Inflammatory macrophage (primary cell): ENCODE measurements at places on chromosomes 16 and 17.

GRCh38 chr17:64107500-64108236 lies 22.3 kb downstream of the ERN1 start:
- DNase-seq = no peak

DNA sequence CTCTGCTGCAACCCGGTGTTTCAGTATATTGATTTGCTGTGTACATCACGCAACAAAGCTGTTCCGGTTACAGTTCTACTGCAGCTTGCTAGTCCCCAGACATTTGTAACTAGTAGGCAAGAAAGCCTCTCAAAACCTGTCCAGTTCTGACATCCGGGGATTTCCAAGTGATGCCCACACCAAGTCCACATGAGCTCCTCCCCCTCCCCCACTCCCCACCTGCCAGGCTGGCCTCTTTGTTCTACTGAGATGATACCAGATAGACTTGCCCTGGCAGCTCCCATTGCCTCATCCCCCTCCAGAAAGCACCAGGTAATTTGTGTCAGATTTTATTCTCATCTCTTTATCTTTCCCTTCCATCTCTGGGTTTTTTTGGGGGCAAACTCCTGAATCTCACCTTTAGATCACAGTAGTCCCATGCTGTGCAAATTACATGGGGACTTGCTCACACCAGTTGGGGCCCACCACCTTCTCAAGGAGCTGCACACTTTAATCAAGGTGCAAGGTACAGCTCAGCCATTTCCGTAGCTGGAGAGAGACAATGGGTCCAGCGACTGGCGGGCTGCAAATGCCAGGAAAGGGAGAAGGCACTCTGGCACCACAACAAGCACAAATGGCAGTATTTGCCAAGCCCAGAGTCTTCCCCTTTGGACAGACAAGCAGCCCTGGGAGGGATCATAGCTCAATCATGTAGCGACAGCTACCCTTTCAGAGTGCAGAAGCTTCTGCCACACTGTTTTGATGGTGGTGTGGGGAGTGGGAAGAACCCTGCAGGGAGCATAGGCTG lies 183.1 kb downstream of the CYLD start:
- DNase-seq = no peak

DNA sequence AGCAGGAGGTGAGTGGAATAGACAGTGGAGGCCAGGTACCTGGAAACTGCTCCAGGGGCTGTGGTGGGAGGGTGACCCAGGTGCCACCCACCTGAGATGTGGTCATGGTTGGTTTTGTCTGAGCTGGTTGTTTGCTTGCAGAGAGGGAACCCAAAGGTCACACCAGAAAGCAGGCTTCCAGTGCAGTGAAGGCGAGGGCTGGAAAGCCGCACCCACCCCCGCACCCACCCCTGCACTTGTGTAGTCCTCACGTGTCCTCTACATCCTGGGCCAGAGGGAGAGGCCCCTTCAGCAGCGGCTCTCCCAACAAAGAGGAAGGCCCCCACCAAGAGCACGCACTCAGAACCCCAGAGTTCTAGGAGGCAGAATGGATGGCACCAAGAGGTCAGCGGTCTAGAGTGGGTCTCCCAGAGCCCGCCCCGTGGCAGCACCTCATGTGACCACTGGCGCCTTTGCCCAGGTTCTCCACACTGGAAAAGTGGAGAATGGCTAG lies 92.6 kb upstream of the CBX4 start:
- DNase-seq = no peak

DNA sequence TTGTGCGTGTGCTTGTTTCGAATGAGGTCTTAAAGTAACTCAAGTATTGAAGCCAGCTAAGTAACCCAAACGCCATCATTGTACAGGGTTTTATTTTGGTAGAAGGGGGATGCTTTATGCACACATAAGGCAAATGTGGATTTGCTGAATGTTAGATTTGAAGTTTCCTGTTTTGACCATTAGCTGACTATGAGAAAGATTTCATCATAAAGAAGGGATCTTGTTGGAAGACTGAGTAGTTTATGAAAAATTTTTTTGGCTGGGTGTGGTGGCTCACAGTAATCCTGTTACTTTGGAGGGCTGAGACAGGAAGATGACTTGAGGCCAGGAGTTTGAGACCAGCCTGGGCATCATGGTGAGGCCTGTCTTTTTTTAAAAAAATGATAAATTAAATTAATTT lies 10.0 kb upstream of the ZFP3 start:
- DNase-seq = no peak

GRCh38 chr17:2867441-2868424 lies 71.5 kb downstream of the RAP1GAP2 start:
- DNase-seq = peak; percentile 29

- DNase-seq = no peak
Measured at GRCh38 chr17:65867014-65867413, 305.6 kb upstream of the AXIN2 start.

DNA sequence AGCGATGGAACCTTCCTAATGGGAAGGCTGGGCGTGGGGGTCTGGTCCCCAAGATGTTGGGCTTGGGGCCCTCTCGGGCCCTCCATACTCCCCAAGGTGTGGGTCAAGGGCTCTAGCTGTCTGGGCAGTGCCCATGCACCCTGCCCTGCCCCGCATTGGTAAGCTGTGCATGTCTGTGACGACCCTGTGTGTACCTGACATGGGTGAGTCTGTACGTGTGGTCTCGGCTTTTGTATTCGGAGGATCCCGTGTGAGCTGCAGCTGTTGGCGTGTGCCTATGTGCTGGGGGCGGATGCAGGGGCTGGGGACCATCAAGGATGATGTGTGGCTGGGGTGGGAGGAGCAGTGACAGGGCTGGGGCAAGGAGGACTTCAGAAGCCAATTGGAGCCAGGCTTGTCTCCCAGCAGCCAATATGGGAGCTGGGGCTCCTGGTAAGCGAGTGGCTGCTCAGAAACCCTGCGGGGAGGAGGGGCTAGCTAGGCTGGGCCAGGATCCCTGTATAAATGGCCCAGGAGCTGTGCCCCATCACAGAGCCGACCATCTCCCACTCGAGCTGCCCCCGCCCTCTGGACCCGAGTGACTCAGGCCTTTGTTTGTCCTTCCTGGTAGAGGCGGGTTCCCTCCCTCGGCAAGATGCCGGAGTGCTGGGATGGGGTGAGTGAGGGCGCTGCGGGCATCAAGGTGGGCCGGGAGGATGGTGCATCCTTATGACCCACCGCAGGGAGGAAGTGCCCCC lies at the start of gene NDRG4:
Gene NDRG4 (plus strand): TSS at position 529 of the 737 bp plus-strand sequence. CDS start 106 bp downstream, at position 635.
- no peak for DNase-seq

- no peak for DNase-seq
Measured at GRCh38 chr17:32772453-32773025, 104.4 kb downstream of the MYO1D start.

DNA sequence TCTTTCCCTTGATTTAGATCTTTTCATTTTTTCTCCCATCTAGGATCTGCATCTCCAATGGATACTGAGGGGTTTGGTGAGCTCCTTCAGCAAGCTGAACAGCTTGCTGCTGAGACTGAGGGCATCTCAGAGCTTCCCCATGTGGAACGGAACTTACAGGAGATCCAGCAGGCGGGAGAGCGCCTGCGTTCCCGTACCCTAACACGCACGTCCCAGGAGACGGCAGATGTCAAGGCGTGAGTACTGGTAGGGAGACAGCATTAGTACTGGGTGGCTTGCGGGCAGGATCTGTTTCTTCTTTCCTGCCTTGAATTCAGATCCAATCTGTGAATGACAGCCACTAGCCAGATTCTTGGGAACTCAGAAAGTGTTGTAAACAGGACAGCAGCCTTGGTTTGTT lies 18.3 kb downstream of the NUP93 start:
- no peak for DNase-seq

- no peak for DNase-seq
Measured at GRCh38 chr17:45791041-45791582, 7.0 kb downstream of the CRHR1 start.

GRCh38 chr17:76995387-76996105 lies 127.3 kb downstream of the MGAT5B start:
- DNase-seq = no peak

DNA sequence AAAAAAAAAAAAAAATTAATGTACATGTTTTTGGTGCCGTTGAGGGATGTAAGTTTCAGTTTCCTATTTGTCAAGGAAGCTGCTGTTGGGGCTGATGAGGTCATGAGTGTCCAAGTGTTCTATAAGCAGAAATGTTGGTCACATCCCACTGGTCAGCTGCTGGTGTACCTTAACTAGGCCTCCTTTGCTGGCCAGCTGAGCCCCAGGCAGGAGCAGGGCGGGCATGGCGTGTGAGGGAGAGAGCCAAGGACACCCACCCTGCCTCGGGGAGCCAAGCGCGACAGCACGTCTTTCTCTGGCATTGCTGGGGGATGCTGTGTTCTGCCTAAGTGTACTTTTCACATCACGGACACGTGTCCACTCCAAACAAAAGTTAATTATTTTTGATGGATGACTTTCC lies 108.1 kb upstream of the CDC42EP4 start:
- no peak for DNase-seq

- no peak for DNase-seq
Measured at GRCh38 chr17:50687200-50688066, 20.3 kb downstream of the ANKRD40 start.

DNA sequence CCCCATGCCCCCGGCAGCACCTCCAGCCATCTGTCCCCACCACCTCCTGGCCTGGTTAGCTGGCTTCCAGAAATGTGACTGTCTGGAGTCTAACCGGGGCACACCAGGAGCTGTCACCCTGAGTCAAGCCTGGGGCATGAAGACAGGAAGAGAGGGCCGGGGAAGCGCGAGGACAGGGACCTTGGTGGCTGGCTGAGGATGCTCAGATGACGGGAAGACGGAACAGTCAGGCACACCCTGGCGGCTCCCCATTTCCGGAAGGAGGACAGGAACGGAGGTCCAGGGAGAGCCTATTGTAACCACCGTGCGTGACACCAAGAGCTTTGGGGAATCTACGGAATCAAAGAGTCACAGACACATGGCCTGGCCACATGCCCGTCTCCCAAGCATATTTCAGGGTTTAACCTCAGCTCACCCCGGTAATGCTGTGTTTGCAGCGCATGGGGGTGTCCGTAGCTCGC lies 51.7 kb downstream of the SDK2 start:
- DNase-seq = no peak

- no peak for DNase-seq
Measured at GRCh38 chr16:87821376-87822107, 47.8 kb downstream of the SLC7A5 start.

DNA sequence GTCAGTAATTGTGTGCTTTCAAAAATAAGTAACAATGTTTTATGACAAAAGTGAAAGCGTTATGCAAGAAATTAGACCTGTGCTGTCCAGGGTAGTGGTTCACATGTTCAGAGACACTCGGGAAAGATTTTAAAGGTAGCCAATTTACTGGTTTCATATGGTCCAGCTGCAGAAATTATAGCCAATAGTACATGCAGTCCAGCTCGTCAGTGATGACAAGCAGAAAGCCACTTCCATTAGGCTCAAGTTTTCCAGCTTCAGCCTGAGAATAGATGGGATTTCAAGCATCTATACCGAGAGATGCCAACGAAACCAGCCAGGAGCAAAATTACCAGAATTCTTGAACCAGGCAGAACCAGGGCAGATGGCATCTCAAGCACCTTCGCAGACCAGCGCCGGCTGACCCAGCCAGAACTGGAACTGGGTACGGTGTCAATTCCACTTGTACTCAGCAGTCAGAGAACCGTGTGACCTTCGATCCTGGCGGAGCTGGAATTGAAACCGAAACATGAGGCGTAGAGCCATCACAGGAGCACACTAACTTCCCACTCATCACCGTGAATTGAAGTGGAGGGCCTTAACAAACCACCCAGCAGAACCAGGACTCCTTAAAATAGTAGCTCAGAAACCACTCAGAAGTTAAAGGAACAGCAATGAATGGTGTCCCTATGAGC lies 207.9 kb upstream of the HSBP1 start:
- no peak for DNase-seq

DNA sequence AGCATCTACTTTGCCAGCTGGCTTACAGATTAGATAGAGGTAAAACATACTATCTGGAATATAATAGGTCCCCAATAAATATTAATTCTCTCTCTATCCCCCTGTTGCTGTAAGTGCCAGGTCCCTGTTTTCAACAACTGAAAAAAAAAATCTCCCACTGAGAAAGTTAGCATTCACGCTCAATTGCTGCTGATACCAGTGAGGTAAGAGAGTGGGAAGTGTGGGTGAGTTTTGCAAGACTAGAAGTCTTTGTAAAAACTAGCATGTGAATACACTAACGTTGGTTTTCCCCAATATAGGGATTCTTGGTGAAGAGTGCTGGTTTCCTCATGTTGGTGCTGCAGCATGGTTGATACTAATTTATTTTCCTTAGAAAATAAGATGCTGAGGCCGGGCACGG lies 11.7 kb upstream of the TAOK1 start:
- DNase-seq = peak; percentile 65

GRCh38 chr17:40950176-40950575 lies 12.7 kb upstream of the KRT23 start:
- no peak for DNase-seq

DNA sequence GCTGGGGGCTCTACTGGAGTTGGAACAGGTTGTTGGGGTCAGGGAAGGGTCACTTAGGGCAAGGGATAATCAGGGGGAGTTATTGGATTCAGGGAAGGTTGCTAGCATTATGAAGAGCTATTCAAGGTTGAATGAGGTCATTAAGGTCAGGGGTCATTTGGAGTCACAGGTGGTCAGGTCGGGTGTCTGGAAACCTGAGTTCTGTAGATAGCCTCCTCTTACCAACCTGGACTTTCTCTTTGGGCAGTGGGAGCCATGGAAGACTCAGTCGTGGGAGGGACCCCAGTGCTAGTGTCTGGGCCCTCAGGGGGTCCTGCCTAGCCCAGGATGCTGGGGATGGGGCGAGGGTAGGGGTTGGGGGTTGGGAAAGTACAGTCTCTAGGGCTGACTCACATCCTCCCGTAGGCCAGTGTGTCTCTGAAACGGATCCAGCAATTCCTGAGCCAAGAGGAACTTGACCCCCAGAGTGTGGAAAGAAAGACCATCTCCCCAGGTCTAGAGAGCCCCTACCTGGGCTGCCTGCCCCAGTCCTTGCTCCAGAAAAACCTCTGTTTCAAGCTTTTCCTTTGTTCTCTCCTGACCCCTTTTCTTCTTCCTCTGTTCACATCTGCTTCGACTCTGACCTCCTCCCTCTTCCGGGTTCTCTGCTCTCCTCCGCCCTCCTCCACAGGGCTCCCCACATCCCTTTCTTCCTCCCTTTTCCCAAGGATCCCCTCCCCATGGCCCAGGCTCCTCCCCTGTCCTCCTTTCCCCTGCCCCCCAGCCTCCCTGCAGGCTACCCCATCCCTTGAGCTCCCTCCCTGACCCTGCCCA lies 33.5 kb downstream of the ABCC3 start:
- DNase-seq = no peak

DNA sequence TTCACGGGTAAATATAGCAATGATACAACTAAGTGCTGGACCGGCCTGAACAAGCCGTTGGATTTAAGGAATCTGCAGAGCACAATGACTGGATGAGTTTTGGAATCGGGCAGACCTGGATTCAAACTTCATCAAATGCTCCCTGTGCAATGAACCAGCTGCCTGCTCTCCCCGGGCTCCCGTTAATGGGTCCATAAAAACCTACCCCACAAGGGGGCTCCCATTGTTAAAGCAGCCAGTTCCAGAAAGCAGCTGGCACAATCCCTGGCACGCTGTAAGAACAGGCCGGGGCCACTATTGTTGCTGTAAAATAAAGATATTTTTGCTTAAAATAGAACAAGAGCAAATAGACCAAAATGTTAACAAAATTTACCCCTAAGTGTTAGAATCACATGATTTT lies 131.9 kb downstream of the C16orf95 start:
- no peak for DNase-seq
